ENCODE measurements at places on chromosomes 6 and 20.

DNA sequence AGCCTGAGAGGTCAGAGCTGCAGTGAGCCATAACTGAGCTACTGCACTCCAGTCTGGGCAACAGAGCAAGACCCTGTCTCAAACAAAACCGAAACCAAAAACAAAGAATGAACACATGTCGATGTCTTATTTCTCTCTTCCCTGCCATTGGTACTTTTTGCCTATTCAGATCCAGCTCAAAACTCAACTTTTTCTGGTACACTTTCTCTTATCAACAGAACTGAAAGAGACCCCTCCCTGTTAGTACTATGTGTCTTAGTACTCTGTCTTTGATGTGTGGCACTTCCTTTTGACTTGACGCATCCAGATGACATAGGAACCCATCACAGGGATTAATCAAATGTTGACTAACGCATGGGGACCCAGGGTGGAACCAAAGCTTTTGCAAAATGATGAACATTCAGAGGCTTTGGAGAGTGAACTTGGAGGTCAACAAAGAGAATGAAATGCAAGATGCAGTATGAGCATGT, 44.8 kb downstream of the AKAP12 start:
- DNase-seq = no peak

DNA sequence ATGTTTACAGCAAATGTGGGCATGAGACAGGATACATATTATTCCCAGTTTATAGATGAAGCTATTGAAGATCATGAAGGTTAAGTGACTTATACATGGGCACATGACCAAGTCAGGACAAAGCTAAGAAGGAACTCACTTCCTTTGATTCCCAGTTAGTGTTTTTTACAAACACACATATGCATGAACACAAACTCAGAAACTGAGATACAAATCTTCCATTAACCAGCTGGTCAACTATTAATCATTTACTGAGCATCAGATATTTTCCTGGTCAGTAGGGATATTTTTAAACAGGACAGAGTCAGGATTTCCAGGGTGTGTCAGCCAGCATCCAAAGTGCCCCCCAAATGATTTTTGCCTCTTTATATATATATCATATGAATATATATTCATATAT, 222.2 kb downstream of the OGFRL1 start:
- DNase-seq = no peak

- DNase-seq = no peak
Observed at GRCh38 chr6:161217628-161218027, 56.2 kb downstream of the AGPAT4 start.

DNA sequence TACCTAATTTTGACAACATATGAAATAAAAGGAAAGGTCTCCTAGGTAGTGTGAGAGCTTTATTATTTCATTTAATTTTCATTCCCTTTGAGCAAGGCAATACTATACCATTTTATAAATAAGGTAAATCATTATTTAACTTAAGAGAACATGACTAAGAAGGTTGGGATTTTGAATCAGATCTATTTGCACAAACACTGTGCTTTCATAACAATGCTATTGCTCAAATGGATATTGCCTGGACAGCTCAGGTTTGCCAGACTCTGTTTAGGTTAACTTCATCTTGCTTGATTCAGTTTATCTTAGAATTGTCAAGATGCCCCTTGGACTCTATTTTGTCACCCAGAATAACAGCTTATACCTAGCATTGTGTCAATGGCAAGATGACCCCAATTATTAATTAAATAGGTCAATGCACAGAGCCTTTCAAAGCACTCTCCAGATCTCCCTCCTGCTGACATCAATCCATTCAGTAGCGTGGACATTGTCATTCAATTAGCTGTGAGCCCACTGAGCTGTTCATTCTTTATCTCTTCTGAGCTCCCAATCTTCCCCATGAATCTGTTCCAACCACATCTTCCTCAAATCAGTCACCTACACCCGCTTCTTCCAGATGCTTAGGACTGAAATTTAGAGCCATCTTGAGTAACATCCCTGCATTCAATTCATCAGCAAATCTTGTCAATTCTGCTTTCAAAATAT, 42.1 kb upstream of the TMEM30A start:
- DNase-seq = no peak

- no peak for DNase-seq
Observed at GRCh38 chr20:6714279-6714711, 53.2 kb upstream of the BMP2 start.

DNA sequence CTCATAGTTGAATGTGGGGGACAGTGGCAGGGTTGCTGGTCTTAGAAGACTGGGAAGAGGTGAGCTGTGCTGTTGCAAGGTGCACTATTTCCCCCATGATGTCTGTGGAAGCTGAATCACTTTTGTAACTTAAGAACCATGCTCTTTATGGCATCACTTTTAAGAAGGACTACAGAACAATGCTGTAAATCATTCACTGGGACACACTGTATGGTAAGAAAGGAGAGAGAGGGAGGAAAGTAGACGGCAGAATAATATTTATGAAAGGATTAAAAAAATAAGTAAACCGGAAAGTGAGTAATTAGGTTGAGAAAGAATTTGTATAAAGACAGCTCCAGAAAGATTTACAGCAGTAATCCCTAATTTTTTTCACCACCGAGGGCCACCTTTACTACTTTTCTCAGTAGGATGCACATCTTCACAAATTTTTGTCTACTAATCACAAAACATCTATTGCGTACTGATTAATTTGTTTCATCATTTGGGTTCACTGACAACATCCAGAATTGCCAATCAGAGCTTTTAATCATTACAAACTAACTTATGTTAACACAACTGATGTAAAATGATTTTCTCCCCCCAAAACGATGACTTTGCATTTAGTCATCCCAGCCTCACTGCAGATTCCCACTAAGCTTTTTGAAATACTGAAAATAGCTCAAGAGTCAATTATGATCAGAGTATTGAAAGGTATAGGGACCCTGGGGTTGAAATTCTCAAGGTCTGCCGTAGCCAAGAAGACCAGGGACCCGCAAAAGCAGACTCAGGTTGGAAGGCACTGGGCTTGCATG, 560.7 kb upstream of the NOX3 start:
- DNase-seq = no peak

DNA sequence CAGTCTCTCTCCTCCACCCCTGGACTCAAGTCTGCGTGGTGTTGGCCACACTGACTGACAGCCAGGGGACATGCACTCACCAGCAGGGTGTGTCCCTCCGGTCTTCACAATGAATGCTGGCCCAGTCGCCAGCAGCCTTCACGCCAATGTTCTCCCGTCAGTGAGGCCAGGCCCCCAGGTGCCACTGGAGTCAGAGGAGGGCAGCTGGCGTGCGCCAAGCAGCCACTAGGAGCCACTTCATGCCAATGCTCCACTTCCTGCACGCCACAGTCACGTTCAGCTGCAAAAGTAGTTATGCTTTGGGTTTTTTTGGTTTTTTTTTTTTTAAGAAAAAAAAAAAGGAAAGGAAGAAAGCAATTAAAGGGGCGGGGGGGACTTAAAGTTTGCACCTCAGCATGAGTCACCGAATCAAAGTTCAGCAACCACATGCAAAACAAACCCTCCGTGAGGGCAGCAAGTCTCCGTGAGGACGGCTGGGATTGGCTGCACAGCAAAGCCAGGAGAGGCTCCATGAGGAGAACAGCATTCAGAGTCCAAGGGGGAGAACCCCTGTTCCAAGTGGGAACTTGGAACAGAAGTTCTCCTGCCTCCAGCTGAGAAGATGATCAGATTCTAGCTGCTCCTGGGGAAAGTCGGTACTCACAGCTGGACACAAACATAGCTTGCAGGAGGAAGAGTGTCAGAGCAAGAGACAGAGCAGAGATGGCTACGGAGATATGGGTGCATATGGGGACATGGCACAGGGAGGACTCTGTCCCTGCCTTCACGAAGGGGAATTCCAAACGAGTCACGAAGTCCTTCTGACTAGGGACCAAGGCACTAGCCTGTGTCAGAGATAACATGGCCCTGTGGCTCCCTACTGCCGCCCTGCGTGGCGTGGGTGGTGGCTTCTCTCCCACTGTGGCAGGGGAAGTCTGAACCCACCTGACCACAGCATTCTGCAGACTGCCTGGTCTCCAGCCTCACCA, at the start of gene ZC3H12D:
ZC3H12D (minus strand) TSS at position 282 of the 968 bp plus-strand sequence. CDS start 10,471 bp downstream, outside the sequence.
- DNase-seq = no peak

- DNase-seq = no peak
Observed at GRCh38 chr6:128723667-128724066, 159.3 kb upstream of the LAMA2 start.

DNA sequence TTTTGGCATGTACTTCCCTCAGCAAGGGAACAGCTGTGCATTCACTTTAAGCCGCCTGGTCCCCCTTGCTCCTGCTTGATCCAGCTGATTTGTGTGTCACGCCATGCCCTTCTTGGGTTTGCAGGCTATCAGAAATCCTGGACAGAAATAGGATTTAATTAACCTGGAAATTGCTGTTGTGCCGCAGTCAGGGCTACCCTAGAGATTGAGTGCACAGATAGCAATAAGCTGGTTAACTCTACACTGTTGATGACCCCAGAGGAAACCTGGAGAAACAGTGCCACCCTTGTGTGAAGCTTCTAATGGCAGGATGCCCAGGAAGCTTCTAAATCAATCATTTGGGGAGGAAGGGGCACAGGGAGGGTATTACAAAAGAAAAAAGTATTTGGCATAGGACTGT, 199.0 kb downstream of the JARID2 start:
- DNase-seq = peak; percentile 73

DNA sequence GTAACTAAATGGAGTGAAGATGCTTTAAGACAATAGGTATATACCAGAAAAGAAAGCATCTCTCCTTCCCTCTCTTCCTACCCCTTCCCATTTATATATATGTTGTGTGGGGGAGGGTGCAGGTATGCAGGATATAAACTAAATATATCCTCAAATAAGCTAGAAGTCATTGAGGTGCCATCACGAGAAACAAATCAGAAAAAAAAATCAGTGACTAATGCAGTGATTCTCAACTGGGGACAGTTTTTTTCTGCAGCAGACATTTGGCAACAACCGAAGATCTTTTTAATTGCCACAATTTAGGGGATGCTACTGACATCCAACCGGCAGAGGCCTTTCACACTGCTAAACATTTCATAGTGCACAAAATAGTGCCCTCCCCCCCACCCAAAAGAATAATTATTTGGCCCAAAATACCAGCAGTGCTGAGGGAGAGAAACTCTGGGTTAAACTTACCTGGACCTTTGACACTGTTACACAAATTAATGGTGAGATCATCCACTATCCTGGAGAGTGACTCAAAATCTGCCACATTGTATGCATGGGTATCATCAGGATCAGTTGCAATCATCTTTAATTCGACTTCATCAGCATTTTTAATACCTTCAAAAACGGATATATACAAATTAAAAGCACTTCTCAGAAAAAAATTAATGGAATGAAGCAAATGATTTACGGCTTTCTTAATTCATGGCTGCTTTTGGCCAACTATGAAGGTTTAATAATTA, 55.0 kb downstream of the COL12A1 start:
- DNase-seq = no peak

DNA sequence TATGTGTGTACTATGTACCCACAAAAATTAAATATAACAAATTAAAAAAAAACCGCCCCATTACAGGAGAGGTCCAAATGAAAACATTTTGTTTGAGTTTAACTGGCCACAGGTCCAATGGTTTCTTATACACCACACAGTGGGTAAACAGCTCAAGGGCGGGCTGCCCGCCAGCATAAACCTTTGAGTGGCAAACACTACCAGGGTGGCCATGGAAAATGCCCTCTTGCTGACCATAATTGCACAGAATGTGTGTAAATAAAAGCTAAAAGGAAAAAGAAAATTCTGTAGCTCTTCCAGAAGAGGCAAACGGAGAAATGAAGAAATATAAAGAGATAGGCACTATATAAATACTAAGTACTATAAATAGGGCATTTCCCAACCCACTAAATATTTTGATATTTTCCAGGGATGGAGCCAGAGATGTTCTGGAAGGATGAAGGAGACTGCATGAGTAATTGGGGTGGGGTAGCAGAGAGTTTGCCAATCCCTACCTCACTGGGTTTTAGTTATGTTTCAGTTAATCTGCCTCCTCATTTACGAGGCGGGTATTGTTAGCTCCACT, 1.1 kb upstream of the CDC5L start:
- DNase-seq = no peak

DNA sequence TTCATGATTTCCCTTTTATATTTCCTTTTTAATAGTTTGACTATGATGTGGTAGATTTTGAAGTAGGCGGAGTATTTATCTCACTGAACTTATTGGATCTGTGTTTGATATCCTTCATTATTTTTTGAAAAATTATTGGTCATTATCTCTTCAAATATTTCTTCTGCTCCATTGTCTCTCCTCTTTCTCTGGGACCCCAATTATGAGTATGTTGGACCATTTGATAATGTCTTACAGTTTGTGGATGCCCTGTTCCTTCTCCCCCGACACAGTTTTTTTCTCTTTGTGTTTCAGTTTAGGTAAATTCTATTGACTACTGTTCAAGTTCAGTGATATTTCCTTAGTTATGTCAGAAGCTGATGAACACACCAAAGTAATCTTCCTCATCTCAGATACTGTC, 49.4 kb upstream of the COL10A1 start:
- DNase-seq = no peak

GRCh38 chr6:27755768-27756167, 156.4 kb downstream of the OR2B2 start:
- DNase-seq = no peak

DNA sequence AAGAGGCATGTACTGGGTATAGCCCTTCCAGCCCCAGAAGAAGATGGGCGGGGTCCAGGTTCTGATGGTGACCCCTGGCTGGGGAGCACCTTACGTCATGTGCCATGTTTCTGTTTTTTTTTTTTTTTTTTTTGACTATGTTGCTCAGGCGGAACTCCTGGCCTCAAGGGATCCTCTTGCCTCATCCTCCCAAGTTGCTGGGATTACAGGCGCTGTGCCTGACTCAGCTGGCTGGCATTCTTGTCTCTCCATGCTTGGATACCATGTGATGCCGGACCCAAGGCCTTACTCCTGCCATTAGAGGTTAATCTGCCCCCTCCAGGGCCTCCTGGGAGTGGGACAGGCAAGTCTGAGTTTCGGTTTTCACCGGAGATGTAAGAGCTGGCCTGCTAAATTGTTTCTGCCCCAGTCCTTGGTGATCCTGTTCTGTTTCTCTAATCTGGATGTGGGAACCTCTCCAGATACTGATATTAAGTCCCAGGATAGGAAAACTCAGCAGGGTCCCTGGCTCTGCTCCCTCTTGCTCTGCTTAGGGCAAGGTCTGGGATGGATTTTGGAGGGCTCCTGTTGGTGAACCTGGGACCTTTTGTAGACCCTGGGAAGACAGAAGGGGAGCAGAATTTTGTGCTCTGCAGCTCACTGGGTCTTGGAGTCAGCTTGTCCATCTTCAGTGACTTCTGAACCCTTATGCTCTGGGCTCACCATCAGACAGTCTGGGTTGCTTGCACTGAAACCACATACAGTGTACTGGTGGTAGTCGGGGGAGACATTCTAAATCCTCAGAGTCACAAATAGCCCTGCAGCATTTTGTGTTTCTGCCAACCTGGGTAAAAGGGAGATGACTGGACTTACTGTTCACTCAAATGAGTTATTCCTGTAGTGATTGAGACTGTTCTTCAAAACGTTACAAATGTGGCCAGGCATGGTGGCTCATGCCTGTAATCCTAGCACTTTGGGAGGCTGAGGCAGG, 45.1 kb downstream of the PTK7 start:
- no peak for DNase-seq

- no peak for DNase-seq
Observed at GRCh38 chr6:6843057-6843627, 254.6 kb downstream of the LY86 start.

Data from NCI-H1694 (cell line).